ENCODE measurements at places on chromosomes 1 and 21. TPM values are rescaled to one million over a fixed set of nuclear protein-coding genes. Genes with fewer than 3 reads are reported as not detected.

The LHX8 gene
- 0.35 TPM for total RNA-seq

DNA sequence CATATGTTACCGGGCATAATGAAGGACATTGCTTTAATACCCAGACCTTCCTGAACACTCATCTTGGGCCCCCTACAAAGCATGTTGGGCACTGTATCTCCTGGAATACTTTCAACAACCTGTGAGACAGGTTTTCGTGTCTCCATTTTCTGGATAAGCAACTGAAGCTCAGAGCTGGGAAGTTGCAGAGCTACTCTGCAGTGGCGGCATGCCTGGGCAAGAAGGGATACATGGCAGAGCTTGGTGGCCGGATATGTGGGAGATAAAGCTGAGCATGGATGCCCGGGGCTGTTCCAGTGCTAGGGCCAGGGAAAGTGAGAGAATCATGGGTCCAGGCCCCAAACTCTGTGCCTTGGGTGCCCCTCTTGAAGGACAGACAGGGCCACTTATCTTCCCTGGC lies 71.6 kb upstream of the KCND3 start:
- H3K27ac ChIP-seq, result no peak overlapping the region
- H3K36me3 ChIP-seq, result no peaks in the 10 kb centered on the region
- DNase-seq, result no peak
- H3K4me3 ChIP-seq, result no peak overlapping the region
- no peaks in the 10 kb centered on the region for H3K27me3 ChIP-seq

The IFNLR1 gene
- 3.5 TPM for total RNA-seq

The LCE1A gene
- total RNA-seq, result not detected

GRCh38 chr1:225891229-225891972 lies 2.5 kb upstream of the LEFTY1 start:
- H3K36me3 ChIP-seq, result no peaks in the 10 kb centered on the region
- H3K27me3 ChIP-seq, result no peaks in the 10 kb centered on the region
- no peak overlapping the region for H3K4me3 ChIP-seq
- H3K27ac ChIP-seq, result no peak overlapping the region

GRCh38 chr1:162353078-162353477 lies 23.6 kb downstream of the SPATA46 start:
- no peak overlapping the region for H3K4me3 ChIP-seq
- no peak overlapping the region for H3K27ac ChIP-seq
- H3K27me3 ChIP-seq, result no peaks in the 10 kb centered on the region
- H3K4me1 ChIP-seq, result peaks cover 28% of the 10 kb centered on the region
- no peaks in the 10 kb centered on the region for H3K36me3 ChIP-seq

GRCh38 chr1:230746617-230747016 lies 571 bp upstream of the CAPN9 start:
- no peak for DNase-seq
- no peak overlapping the region for H3K27ac ChIP-seq
- no peaks in the 10 kb centered on the region for H3K36me3 ChIP-seq
- no peak overlapping the region for H3K4me3 ChIP-seq
- H3K27me3 ChIP-seq, result no peaks in the 10 kb centered on the region
- H3K4me1 ChIP-seq, result peaks cover 10% of the 10 kb centered on the region

DNA sequence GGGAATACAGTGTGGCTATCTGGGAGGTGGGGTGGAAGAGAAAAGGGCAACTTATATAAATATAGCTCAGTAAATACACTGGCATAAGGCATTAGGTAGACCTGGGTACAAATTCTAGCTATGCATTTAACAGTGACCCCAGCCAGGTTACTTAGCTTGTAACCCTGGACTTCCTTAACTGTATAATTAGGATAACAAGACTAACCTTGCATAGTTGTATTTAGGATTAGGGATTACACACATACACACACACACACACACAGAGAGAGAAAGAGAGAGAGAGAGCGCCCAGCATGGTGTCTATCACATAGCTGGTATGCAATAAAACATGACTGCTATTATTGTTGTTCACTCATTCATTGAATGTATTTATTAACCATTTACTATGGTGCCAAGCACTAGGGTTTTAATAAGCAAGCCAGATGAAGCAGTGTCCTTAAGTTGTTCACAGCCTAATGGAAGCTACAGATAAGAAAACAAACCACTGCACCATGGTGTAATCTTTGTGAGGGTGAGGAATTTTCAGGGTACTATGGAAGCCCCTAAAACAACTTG lies 251.4 kb downstream of the ZNF648 start:
- no peak overlapping the region for H3K27ac ChIP-seq
- no peaks in the 10 kb centered on the region for H3K36me3 ChIP-seq
- H3K4me1 ChIP-seq, result no peaks in the 10 kb centered on the region
- no peak overlapping the region for H3K4me3 ChIP-seq
- no peaks in the 10 kb centered on the region for H3K27me3 ChIP-seq
- DNase-seq, result no peak

DNA sequence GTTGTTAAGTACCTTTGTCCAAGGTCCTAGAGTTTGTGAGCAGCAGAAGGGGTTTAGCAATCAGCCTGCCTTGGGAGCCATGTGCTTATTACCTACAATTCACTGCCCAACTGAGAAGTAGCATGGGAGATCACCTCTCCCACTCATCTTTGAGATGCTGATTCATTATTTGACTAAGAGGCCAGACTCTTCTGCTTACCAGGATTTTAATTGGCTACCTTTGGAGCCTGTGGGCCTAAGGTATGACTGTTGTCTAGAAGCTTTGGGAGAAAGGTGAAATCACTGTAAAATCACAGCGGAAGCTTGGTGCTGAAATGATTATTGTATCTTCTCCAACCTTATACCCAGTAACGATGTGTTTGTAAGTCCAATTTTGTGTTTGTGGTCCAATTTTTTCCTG lies 213.4 kb downstream of the ST6GALNAC3 start:
- H3K36me3 ChIP-seq, result no peaks in the 10 kb centered on the region
- H3K4me3 ChIP-seq, result no peak overlapping the region
- no peaks in the 10 kb centered on the region for H3K27me3 ChIP-seq
- H3K27ac ChIP-seq, result no peak overlapping the region
- H3K4me1 ChIP-seq, result peaks cover 9% of the 10 kb centered on the region
- no peak for DNase-seq

DNA sequence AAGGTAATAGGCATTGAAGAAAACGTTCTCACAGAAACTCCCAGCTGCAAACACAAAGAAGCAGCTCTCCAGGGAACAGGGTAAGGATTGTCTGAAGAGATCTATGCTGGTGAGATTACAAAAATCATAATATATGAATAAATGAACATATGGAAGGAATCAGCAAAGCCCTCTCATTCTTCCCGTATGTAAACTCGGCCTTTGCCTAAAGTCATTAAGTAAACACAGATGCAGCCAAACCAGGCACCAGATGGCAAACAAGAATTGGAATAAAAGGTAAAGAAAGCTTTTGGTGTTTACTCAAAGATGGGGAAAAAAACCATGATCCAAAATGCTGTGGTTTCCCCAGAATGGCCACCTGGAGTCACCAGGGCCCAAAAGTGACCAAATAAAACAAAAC lies 76.6 kb upstream of the HOOK1 start:
- H3K4me1 ChIP-seq, result peaks cover 17% of the 10 kb centered on the region
- H3K36me3 ChIP-seq, result no peaks in the 10 kb centered on the region
- DNase-seq, result no peak

The TRIM33 gene
- total RNA-seq, result 40.8 TPM
